ENCODE measurements at places on chromosomes 7 and 10. TPM values are rescaled to one million over a fixed set of nuclear protein-coding genes. Genes with fewer than 3 reads are reported as not detected.

PLAC9 gene
- not detected for total RNA-seq

GRM3 gene
- not detected for total RNA-seq

FBXL13 gene
- total RNA-seq, result 0.59 TPM

NEBL gene
- total RNA-seq, result 0.05 TPM

DNA sequence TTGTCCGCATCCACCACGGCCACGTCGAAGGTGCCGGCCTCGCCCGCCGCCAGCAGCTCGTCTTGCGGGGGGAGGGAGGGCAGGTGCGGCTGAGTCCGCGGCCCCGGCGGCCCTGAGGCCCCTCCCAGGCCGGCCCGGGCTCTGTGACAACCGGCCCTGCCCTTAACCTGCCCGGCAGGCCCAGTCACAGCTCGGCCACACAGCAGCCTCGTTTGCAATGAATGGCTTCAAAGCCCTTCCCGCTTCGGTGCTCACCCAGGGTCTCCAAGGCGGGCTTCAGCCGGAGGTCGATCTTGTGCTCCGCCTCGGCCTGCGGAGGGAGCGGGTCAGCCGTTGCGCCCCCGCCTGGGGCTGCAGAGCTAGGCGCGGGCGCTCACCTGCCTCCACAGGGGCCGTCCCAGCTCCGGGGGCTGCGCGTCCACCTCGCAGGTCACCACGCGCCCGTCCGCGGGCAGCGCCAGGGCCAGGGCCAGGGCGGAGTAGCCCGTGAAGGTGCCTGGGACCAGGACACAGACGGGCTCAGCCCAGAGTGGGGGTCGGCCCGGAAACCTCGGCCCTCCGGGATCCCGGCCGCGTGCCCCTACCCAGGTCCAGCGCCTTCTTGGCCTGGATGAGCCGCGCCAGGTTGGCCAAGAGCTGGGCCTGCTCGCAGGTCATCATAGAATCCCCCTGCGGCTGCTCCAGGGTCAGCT is 928 bp downstream of the COMTD1 start:
- DNase-seq, result no peak

GRCh38 chr10:36373424-36374096 is 731.5 kb upstream of the FZD8 start:
- no peak for DNase-seq

GRCh38 chr10:18216482-18216881 is 76.3 kb downstream of the CACNB2 start:
- DNase-seq, result peak; percentile 24

DNA sequence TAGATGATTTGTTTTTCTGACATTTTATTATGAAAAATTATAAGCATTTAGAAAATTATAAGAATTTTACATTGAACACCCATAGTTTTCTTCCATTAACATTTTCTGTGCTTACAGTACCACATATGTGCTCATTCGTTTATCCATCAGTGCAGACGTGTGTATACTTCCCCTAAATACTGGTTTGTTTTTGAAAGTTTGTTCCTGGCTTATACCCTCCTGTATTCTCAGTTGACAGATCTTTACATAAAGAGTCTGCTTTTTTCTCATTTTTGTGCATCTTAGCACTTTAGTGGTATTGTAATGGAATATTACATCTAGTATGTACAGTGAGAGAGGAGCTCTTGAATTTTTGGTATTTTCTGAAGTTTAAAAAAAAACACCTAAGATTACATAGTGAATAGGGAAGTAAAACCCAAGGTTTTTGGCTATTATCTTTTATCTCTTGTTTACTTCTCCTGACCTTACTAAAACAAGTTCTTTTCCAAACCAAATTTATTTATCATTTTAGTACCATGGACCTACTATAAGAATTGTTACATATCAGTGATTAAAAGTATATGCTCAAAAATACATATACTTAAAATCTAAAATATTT is 8.1 kb downstream of the DLD start:
- DNase-seq, result no peak

DNA sequence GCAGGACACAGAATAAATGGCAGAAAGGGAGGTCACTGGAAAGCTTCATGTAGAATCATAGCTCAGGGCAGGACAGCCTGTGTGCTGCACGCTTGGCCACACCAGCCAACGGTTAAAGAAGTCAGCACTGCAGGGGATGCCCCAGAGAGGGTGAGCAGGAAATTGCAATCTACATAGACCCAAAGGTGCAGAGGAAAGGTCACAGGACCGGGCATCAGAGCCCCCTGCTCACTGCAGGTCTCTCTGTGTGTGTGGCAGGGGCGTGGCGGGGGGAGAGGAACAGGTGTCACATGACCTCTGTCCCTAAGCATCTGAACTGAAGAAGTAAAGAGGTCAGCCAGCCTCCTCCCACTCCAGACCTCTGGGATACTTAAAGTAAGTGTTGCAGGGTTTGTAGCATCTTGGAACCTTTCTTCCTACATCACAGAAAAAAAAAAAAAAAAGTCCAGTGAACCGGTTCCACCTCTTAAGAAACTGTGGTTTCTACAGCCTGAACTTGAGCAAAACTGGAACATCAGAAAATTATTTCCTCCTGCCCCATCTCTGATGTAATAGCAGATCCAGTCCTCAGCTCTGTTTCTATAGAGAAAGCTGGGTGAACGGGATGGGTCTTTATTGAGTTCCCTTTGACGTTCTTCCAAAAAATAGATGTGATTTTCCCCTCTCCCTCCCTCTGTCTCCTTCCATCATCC is 64.3 kb downstream of the RGS10 start:
- DNase-seq, result no peak

Data from M059J (cell line).